ENCODE measurements at places on chromosomes 3 and 15.

GRCh38 chr3:112111785-112112402 lies 21.2 kb downstream of the GCSAM start:
- DNase-seq = peak; percentile 94

DNA sequence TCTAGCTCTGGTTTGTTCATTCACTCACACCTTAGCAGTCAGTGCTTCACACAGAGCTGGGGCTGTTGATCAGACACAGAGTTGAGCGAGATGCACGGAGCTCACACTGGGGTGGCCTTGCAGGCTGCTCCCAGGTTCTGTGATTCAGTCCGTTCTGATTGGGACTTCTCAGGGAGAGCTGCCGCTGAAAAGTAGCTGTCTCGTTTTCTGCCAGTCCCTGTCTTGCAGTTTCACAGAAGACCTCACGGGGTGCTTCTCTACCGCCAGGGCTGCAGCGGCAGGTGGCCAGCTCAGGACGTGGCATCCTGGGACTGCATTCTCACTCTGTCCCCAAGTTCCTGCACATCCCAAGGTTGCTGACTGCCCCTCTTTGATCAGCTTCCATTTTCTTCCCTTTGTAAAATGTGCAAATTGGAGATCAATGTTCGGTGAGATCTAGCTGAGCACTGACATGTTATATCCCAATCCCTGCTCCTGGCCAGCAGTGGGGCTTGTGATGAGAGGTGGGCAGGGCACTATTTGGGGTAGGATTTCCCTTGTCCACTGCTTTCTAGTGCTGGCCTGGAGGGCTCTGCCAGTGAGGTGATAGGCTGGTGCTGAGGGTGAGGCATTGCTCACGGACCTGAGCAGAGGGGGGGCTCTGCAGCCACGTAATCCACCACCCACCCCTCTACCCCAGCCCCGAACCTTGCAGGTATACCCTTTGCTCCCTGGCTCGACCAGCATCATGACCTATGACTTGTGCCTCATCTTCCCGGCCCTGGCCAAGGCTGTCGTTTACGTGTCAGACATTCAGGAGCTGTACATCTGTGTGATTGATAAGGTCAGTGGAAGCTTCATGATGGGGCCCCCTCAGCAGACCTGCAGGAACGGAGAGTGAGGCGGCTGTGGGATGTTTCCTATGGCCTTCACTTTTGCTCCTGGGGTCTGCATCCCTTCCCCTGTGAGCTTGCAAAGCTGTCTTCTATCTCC lies 5.3 kb upstream of the TXNRD3 start:
- DNase-seq = no peak

DNA sequence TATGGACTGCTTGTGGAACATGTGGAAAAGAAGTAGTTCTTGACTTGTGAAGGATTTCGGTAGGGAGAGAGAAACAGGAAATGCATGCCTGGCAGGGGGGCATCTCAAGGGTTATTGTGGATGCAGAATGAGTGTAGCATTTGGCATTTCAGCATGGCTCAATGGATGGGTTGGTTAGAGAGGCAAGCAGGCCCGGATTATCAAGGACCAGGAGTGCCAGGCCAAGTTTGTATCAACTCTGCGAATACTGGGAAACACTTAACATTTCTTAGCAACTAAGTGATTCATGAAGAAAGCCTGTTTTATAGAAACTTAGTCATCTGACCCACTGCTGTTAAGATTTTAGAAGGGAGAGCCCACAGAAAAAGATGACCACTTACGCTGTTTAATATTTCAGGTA lies 33.6 kb downstream of the KIF15 start:
- DNase-seq = no peak

- DNase-seq = no peak
Measured at GRCh38 chr15:74317820-74318375, 49.5 kb downstream of the CYP11A1 start.

DNA sequence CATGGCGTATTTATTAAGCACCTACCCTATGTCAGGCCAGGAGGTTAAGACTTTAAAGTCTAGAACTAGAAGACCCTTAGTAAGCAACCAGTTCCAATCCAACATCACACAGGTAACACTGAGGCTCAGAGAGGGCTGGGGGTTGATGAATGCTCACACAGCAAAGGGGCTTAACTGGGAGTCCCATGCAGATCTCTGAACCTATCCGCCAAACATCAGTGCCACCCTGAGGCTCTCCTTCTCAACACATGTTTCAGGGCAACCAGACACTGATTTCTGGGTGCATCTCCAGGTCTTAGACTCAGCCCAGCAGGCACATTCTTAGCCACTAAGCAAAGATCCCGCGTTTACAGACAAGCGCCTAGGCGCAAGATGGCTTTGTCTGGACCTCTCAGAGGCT lies 92.0 kb upstream of the SLC6A11 start:
- DNase-seq = no peak

GRCh38 chr3:126618760-126619159 lies 36.2 kb downstream of the TXNRD3 start:
- DNase-seq = no peak

DNA sequence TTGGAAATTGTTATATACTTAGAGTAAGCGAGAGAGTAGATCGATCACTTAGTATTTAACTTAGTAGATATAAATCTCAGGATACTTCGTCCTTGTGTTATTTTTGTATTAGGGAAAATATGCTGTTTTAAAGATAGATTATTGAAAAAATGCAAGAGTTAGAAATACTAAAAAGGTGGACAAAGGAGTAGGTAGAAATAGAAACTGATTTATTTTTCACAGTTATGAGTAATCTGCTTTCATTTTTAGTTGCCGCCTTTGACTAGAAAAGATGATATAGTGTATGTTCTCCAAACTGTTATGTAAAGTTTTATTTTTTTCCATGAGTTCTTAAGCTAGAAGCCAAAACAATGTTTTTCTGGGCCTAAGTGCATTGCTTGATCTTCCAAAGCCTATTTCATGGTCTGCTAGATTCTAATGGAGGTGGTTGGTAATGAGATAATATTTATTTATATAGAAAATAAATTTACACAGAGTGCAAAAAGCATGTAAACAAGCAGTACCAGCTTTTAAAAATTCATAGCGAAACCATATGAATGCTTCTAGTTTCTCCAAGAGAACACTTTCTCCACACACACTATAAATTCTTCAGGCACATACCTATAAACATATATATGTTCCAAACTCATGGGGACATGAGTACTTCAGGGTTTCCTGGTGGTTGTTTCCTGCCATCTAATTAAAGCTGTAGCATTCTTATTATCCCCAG lies 61.1 kb downstream of the DIPK2A start:
- no peak for DNase-seq

- DNase-seq = no peak
Measured at GRCh38 chr15:85910834-85911233, 116.1 kb upstream of the KLHL25 start.

- DNase-seq = no peak
Measured at GRCh38 chr15:50889589-50889988, 18.9 kb upstream of the AP4E1 start.

- DNase-seq = no peak
Measured at GRCh38 chr3:105513042-105513441, 146.3 kb downstream of the ALCAM start.

- no peak for DNase-seq
Measured at GRCh38 chr15:51652084-51652668, 29.1 kb upstream of the SCG3 start.

- DNase-seq = no peak
Measured at GRCh38 chr15:29938361-29939335, 116.4 kb upstream of the TJP1 start.

DNA sequence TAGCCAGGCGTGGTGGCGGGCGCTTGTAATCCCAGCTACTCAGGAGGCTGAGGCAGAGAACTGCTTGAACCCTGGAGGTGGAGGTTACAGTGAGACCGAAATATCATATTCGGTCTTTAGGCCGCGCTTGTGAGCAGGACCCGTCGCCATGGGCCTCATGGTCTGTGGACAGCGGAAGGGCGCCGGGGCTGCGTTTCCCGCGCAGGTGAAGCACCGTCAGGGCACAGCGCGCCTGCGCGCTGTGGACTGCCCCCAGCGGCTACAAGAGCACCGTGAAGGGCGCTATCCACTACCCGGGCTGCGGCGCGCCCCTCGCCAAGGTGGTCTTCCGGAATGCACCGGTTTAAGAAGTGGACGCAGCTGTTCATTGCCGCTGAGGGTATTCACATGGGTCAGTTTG lies 482.0 kb upstream of the NAALADL2 start:
- no peak for DNase-seq

GRCh38 chr3:52527039-52527731 lies 6.5 kb downstream of the NT5DC2 start:
- DNase-seq = no peak

DNA sequence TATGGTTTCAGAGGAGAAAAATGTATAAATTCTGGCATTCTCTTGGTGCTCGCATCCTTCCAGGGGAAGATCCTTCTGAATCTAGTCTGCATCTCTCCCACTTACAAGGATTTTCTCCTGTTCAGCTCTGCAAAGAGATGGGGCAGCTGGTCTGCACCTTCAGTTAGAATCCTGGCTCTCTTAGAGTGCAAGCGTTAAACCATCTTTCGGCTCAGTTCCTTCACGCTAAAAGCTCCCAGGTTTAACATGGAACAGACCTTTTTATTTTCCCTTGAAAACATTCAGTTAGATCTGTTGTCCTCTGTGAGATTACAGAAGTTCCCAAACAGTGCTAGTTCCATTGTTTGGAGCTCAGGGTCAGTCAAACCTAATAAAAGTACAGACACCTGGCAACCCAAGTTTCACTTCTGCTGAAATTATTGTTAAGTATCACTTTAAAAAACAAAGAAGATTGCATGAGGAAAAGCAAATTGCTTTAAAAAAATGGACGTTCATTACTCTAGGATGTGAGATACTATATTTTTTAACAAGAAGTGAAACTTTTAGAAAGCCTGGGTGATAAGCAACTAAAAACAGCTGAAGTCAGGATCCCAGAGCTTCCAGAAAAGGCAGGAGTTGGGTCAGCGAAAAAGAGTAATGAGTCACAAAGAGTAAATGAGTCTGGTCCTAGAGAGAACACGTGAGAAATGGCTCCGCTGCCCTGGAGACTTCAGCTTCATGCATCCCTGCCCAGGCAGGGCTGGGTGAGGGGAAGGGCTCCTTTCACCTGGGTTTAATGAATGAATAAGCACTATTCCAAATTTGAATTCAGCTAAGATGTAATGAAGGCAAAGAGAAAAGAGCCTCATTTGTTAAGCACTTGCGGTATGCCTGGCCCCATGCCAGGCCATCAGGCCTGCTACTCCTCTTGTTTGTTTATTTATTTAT lies 63.3 kb downstream of the ABTB1 start:
- DNase-seq = peak; percentile 82

DNA sequence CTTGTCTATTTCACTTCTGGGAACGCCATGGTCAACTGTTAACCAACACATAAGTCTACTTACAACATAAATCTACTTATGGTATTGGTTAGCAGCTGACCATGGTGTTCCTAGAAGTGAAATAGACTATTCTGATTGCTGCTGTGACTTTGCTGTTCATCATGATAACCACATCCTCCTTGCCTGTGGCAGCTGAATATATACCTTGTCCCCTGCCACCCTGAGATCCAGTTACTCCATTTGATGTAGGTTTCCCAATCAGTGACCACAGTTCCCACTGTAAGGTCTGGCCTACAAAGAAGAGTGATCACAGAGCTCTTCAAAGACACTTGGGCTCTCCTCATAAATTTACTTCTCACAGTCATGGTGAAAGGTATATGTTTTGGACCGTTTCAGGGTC lies 66.8 kb upstream of the ALDH1A3 start:
- no peak for DNase-seq

GRCh38 chr15:72331021-72331420 lies 11.1 kb upstream of the CELF6 start:
- DNase-seq = no peak

- DNase-seq = no peak
Measured at GRCh38 chr3:71779674-71780377, 5.1 kb downstream of the PROK2 start.

DNA sequence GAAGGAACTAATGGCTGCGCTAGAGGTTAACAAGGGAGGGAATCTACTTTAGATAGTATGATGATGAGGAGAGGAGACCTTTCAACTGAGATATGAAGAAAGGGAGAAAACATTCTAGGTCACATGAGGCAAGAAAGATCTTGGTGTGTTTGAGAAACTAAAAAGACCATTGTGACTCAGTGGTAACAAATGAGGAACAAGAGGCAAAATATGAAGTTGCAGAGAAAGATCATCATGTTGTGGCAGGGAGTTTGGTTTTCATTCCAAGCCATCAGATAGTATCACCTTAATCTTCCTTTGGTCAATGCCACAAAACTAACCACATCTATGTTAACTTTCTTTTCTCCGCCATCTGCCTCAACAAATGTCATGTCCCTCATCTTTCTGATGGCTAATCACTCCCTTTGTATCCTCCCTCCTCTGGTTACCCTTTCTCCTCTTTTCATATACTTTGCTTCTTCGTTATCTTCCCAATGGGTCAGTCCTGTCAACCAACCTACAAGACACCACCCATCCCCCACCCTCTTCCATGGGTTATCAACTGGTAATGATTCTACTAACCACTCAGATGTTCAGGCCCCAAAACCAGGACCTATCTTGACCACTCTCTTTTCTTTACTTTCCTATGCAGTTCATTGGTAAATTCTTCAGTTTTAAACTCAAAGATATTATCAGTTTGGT lies 2.4 kb upstream of the PDCD6IP start:
- DNase-seq = no peak

GRCh38 chr3:49296781-49297411 lies 19.9 kb upstream of the C3orf62 start:
- DNase-seq = no peak

DNA sequence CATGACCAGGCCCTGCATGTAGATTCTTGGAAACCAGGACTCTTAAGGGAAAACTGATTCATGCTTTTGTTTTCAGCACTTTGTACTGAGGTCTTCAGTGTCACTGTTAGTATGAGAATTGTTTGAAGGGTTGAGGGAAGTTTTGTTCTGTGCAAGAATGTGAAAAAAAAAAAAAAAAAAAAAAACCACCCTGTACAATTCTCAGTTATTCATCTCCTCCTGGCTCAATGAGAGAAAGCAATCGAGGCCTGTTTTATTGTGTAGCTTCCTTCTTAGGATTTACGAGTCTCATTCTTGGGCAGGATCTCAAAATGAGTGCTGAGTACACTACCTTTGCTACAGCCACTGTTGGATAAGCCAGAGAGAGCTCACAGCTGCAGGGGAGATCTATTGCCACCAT lies 469.5 kb downstream of the CNTN4 start:
- no peak for DNase-seq

DNA sequence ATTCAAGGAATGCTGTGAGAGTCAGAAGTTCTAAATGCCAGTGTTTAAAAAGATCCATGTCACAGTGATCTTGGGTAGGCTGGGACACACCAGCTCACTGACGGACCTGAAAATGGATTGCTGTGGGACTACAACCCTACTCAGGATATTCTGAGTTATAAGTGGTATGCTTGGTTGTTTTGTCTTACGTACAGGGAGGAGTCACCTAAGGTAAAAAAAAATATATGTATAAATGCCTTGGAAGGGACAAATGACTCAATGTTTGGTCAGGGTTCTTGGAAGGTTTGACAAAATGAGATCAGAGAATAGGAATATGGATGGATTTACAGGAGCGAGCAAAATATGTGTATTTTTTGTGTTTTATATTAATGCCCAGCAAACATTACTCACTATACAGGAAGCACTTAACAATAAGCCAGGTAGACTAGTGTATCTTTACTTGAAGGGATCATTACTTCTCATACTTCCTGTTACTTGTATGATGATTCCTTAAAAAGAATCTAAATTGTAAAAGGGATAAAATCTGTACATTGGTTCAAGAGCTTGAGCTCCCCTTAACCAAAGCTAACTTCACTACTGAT lies 767.3 kb downstream of the GBE1 start:
- no peak for DNase-seq
